ENCODE measurements at places on chromosomes 13 and 19. TPM values are rescaled to one million over a fixed set of nuclear protein-coding genes. Genes with fewer than 3 reads are reported as not detected.

NOTCH3 gene
- 26.4 TPM for total RNA-seq

FFAR2 gene
- total RNA-seq: not detected

CD70 gene
- not detected for total RNA-seq

BCL3 gene
- total RNA-seq: 10.8 TPM

ENOX1 gene
- total RNA-seq: 7.6 TPM

MRPL54 gene
- 45.4 TPM for total RNA-seq

Measured in fibroblast of lung (primary cell).